ENCODE measurements at places on chromosomes 4 and X.
A peak's percentile ranks its signal among the peaks of the same experiment; 100 is the strongest.

GRCh38 chr4:1410491-1411325 is 4.5 kb upstream of the NKX1-1 start:
- DNase-seq, result peak; percentile 47
- H3K4me3 ChIP-seq, result no peak overlapping the region
- no peak overlapping the region for H3K27ac ChIP-seq
- H3K36me3 ChIP-seq, result no peaks in the 10 kb centered on the region
- H3K27me3 ChIP-seq, result peaks cover 78% of the 10 kb centered on the region

DNA sequence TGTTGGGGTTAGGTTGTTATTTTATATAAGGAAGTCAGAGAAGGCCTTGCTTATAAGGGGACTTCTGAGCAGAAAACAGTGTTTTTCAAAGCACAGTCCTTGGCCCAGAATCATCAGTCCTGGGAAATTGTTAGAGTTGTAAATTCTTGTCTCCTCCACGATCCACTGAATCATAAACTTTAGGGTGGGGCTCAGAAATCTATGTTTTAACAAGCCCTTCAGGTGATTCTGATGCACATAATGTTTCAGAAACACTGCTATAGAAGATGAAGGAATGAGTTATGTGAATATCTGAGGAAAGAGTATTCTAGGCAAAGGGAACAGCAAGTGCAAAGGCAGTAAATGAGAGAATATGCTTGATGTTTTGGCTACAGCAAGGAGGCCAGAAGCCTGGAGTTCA is 121.8 kb downstream of the COL4A6 start:
- no peaks in the 10 kb centered on the region for H3K36me3 ChIP-seq
- H3K27ac ChIP-seq, result no peak overlapping the region
- H3K27me3 ChIP-seq, result no peaks in the 10 kb centered on the region
- no peaks in the 10 kb centered on the region for H3K4me1 ChIP-seq

- DNase-seq, result peak; percentile 63
- no peaks in the 10 kb centered on the region for H3K27me3 ChIP-seq
- peaks cover 18% of the 10 kb centered on the region for H3K36me3 ChIP-seq
- H3K27ac ChIP-seq, result peak within 1 kb of the TSS; percentile 63
Observed at GRCh38 chrX:119235872-119236622, at the start of gene PGRMC1. Gene PGRMC1 (plus strand): TSS chrX:119236285. CDS start chrX:119236364, 79 bp downstream.

GRCh38 chrX:131677655-131678628 is 134.1 kb downstream of the OR13H1 start:
- peak; percentile 17 for DNase-seq
- no peaks in the 10 kb centered on the region for H3K4me1 ChIP-seq
- H3K4me3 ChIP-seq, result no peak overlapping the region

- peaks cover 3% of the 10 kb centered on the region for H3K4me1 ChIP-seq
- no peaks in the 10 kb centered on the region for H3K27me3 ChIP-seq
- H3K36me3 ChIP-seq, result peaks cover 17% of the 10 kb centered on the region
Observed at GRCh38 chrX:16836371-16836770, 33.8 kb downstream of the RBBP7 start.

- no peak overlapping the region for H3K4me3 ChIP-seq
- DNase-seq, result no peak
- H3K27me3 ChIP-seq, result no peaks in the 10 kb centered on the region
- H3K27ac ChIP-seq, result no peak overlapping the region
- no peaks in the 10 kb centered on the region for H3K36me3 ChIP-seq
Observed at GRCh38 chr4:182768838-182769237, 148.3 kb downstream of the DCTD start.

- H3K4me3 ChIP-seq, result no peak overlapping the region
- no peaks in the 10 kb centered on the region for H3K27me3 ChIP-seq
- H3K36me3 ChIP-seq, result no peaks in the 10 kb centered on the region
Observed at GRCh38 chrX:69412661-69413060, 91.5 kb upstream of the NALF2 start.

- no peaks in the 10 kb centered on the region for H3K27me3 ChIP-seq
- no peak overlapping the region for H3K4me3 ChIP-seq
Observed at GRCh38 chr4:22031423-22031822, 82.9 kb upstream of the KCNIP4 start.

DNA sequence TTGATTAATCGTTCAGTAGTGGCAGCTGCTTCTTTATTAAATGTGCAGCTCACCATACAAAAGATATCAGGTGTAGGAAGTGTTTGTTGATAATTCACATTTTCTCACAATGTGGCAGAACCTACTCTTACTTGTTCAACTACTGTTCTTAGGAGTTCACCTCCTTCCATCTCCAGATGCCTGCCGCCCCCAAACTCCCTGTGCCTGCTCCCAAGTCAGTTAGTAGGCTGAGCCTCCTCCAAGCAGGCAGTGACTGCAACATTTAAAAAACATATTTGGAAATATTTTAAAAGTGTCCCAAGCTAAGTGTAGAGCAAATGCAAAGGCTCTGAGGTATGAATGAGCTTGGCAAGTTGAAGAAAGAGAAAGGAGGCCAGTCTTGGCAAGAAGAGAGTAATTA is 100.2 kb downstream of the AFF2 start:
- no peak for DNase-seq
- no peaks in the 10 kb centered on the region for H3K36me3 ChIP-seq
- no peaks in the 10 kb centered on the region for H3K27me3 ChIP-seq
- H3K4me3 ChIP-seq, result no peak overlapping the region
- H3K27ac ChIP-seq, result no peak overlapping the region
- H3K4me1 ChIP-seq, result no peaks in the 10 kb centered on the region

- H3K4me3 ChIP-seq, result no peak overlapping the region
- no peaks in the 10 kb centered on the region for H3K27me3 ChIP-seq
- H3K4me1 ChIP-seq, result no peaks in the 10 kb centered on the region
- no peak overlapping the region for H3K27ac ChIP-seq
- H3K36me3 ChIP-seq, result no peaks in the 10 kb centered on the region
- DNase-seq, result peak; percentile 51
Observed at GRCh38 chr4:9703391-9703790, 78.0 kb upstream of the DRD5 start.

- H3K27me3 ChIP-seq, result no peaks in the 10 kb centered on the region
- no peaks in the 10 kb centered on the region for H3K36me3 ChIP-seq
- H3K27ac ChIP-seq, result no peak overlapping the region
- DNase-seq, result no peak
- no peak overlapping the region for H3K4me3 ChIP-seq
Observed at GRCh38 chrX:37825215-37825842, 22.0 kb downstream of the DYNLT3 start.

DNA sequence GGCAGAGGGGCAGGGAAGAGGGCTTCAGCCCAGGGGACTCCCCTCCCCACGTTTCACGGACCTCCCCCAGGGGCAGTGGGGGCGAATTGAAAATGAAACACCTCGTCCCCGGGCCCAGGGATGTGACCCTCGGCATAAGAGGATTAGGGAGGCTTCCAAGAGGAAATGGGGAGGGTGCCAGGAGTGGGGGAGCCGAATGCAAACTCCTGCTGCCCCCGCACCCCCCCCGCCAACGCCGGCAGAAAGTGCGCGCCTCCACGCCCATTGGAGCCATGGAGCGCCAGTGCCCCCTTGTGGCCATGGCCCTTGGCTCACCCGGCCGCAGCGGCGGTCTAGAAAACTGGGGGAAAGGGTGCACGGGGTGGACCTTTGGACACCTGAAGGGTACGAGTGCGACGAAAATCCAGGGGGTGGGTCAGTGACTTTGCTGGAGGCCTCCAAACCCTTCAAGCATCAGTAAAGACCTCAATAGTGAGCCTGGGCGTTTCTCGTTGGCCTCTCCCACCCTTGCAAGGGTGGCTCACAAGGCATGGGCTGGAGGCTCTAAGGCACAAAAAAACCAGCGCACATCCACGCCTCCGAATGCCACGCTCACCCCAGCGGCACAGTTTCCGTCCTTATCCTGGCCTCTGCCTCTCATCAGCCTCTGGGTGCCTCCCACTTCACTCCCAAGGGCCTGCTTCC is 120.8 kb upstream of the PJA1 start:
- H3K4me3 ChIP-seq, result peak overlapping the region; percentile 29
- no peak overlapping the region for H3K27ac ChIP-seq
- H3K36me3 ChIP-seq, result no peaks in the 10 kb centered on the region

DNA sequence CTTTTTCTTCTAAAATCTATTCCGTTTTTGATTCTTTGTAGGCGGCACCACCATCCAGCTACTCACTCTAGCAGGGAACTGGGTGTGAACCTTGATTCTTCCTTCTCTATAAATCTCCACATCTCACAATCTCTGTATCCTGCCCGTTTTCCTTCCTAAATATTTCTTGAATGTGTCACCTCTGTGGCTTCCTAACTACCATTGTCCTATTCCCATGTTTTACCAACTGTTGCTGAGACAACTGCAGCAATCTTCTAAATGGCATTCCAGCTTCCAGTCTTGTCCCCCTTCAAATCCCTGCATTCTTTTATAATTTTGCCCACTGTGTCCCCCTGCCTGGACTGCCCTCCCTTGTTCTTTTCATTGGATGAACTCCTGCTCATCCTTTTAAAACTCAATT is 641.3 kb downstream of the RPA4 start:
- H3K27ac ChIP-seq, result no peak overlapping the region
- no peaks in the 10 kb centered on the region for H3K27me3 ChIP-seq

GRCh38 chrX:120560405-120560841 is 339 bp downstream of the CUL4B start:
- peak overlapping the region; percentile 95 for H3K4me3 ChIP-seq
- H3K27ac ChIP-seq, result peak overlapping the region; percentile 77
- DNase-seq, result no peak
- no peaks in the 10 kb centered on the region for H3K27me3 ChIP-seq

GRCh38 chr4:67727124-67727850 is 26.3 kb upstream of the UBA6 start:
- H3K4me1 ChIP-seq, result no peaks in the 10 kb centered on the region
- no peak for DNase-seq
- no peaks in the 10 kb centered on the region for H3K36me3 ChIP-seq
- no peak overlapping the region for H3K4me3 ChIP-seq
- H3K27me3 ChIP-seq, result no peaks in the 10 kb centered on the region

GRCh38 chr4:81350040-81350439 is 121.7 kb downstream of the RASGEF1B start:
- no peak overlapping the region for H3K27ac ChIP-seq
- DNase-seq, result no peak
- H3K36me3 ChIP-seq, result no peaks in the 10 kb centered on the region

DNA sequence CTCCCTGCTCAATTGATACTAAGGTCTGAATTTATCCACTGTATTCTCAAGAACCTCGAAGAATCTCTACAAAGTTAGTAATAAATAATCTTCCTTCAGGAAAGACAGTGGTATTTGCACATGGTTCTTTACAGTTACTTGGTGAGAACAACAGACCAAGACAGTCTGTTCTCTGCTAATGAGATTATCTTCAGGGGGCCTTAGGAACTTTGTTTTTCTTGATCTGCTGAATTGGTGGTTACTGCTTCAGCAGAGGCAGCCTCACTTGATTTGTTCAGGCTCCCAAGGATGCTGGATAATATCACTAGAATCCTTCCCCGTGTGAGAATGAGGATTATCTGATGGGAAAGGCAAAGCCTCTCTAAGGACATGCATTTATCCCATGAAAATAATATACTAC is 64.8 kb downstream of the CBR4 start:
- H3K27me3 ChIP-seq, result no peaks in the 10 kb centered on the region
- H3K4me1 ChIP-seq, result no peaks in the 10 kb centered on the region
- H3K27ac ChIP-seq, result no peak overlapping the region
- no peak overlapping the region for H3K4me3 ChIP-seq
- H3K36me3 ChIP-seq, result no peaks in the 10 kb centered on the region

DNA sequence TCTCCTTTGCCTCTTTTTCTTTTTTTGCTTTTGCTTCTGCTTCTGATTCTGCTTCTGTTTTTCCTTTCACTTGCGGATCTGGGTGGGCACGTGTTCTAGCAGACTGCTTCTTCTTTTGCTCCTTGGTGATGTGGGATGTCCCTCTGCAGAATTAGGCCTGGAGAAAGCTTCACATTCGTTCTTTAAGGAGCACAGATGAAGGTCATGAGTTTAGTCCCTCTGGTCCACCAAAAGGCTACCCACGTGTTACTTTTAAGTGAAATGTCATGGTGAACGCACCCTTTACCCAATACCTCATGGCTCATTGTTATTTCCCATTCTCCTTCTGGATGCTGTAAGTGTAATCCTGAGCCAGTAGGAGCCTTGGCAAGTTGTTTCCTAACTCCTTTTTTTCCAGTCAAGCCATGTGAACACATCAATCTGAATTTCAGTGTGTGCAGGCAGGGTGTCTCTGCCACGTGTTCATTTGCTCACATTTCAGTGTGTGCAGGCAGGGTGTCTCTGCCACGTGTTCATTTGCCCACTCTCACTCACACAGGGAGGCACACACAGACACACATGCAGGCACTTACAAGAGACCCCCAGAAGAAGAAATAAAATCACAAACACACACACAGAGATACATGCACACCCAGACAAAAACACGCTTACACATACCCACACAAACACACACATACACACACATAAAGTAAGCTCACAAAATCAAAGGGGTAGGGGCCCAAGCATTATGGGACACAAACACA is 36.9 kb downstream of the NBDY start:
- no peak overlapping the region for H3K27ac ChIP-seq
- H3K36me3 ChIP-seq, result no peaks in the 10 kb centered on the region
- H3K4me1 ChIP-seq, result peaks cover 11% of the 10 kb centered on the region
- no peak for DNase-seq

DNA sequence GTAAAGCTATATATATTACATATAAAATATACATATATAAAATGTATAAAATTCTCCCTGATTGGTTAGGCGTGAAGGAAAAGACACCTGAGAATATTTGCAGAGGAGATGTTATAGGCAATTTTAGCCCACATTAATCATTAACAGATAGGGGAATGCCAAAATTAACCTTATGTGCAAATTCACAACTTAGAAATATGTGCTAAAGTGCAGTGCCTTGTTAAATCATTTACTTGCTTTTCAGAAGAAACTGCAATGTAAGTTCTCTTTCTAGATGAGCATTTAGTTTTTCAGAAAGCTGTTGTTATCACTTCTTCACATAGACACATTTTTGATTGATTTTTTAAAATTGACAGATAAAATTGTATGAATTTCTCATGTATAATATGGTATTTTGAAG is 5.6 kb downstream of the TASL start:
- no peaks in the 10 kb centered on the region for H3K36me3 ChIP-seq
- no peak for DNase-seq
- no peak overlapping the region for H3K27ac ChIP-seq

- H3K4me3 ChIP-seq, result no peak overlapping the region
- no peaks in the 10 kb centered on the region for H3K4me1 ChIP-seq
- no peak overlapping the region for H3K27ac ChIP-seq
- H3K27me3 ChIP-seq, result no peaks in the 10 kb centered on the region
Observed at GRCh38 chr4:80125252-80126177, 52.5 kb upstream of the ANTXR2 start.

DNA sequence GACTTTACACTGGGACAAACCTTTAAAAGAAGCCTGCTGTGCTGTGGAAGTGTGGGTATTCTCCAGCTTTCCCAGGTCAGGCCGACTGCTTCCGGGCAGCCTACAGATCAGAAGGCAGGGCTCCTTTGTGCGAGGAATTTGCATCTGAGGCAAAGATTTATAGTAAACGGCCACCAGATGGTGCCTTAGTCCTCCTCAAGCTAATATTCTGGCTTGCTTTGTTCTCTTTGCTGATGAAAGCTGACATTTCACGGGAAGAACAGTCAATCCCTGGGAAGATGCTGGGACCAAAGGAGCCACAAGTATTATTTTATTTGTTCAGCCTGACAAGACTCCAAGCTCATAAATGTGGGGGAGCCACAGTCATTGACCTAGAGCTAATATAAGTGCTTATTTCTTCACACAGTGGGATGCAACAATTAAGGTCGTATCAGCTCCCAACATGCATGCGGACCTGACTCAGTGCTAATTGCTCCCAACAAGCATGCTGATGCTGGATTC is 120.7 kb upstream of the TRIM2 start:
- H3K27ac ChIP-seq, result no peak overlapping the region
- no peak overlapping the region for H3K4me3 ChIP-seq

- H3K4me3 ChIP-seq, result no peak overlapping the region
- no peaks in the 10 kb centered on the region for H3K27me3 ChIP-seq
- H3K36me3 ChIP-seq, result no peaks in the 10 kb centered on the region
- no peaks in the 10 kb centered on the region for H3K4me1 ChIP-seq
Observed at GRCh38 chrX:44913656-44914531, 40.9 kb downstream of the KDM6A start.
